Dermis blood vessel endothelial cell (primary cell): ENCODE measurements at places on chromosomes 16 and 17. TPM values are rescaled to one million over a fixed set of nuclear protein-coding genes. Genes with fewer than 3 reads are reported as not detected.

The CACNG4 gene
- total RNA-seq, result not detected in 2 replicates

The ZFP1 gene
- total RNA-seq, result 15.5 and 17.8 TPM in 2 replicates

The COG1 gene
- 18.0 and 22.2 TPM in 2 replicates for total RNA-seq

The ATAD5 gene
- total RNA-seq, result 3.2 and 6.6 TPM in 2 replicates

The RPL38 gene
- 625 and 929 TPM in 2 replicates for total RNA-seq

The MYL4 gene
- total RNA-seq, result 0.60 and 1.5 TPM in 2 replicates

The PER1 gene
- 7.7 and 18.7 TPM in 2 replicates for total RNA-seq

The CIAPIN1 gene
- 70.5 and 92.1 TPM in 2 replicates for total RNA-seq

The CLEC18B gene
- total RNA-seq, result not detected in 2 replicates

The KRTAP3-2 gene
- not detected in 2 replicates for total RNA-seq

The HOXB3 gene
- 9.5 and 11.9 TPM in 2 replicates for total RNA-seq

- no peak for DNase-seq
Observed at GRCh38 chr17:33163533-33164168, 129.4 kb downstream of the ASIC2 start.

GRCh38 chr17:47670064-47670463 lies 20.3 kb downstream of the KPNB1 start:
- no peak for DNase-seq

GRCh38 chr16:1495211-1495888 lies 2.2 kb downstream of the TELO2 start:
- DNase-seq, result no peak

DNA sequence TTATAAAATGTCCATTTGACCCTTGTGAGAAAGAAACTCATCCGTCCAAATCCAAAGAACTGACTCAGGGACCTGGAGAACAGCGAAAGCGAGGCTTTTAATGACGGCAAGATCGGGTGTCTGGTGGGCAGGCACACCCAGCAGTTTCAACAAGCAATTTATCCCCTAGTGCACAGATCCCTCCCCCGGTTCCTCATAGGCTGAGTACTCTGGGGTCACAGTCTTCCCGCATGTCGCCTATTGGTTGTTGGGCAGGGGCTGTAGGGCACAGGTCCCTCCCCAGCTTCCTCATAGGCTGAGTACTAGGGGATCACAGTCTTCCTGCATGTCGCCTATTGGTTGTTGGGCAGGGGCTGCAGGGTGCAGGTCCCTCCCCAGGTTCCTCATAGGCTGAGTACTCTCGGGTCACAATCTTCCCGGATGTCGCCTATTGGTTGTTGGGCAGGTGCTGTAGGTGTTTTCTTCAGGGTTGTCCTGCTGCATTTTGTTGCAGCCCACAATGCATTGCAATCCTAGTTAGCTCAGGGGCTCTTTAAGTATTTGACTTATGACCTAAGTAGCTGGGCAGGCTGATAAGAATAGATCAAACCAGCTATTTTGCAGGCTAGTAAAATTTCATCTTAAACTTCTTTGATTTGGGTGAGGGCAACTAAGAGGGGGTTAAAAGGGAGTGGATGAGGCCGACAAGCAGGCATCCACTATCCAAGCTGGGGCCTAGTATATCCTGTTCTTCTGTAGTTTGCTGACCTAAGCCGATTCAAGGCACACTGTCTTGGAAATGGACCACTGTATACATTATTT lies 3.6 kb upstream of the UTS2R start:
- no peak for DNase-seq

DNA sequence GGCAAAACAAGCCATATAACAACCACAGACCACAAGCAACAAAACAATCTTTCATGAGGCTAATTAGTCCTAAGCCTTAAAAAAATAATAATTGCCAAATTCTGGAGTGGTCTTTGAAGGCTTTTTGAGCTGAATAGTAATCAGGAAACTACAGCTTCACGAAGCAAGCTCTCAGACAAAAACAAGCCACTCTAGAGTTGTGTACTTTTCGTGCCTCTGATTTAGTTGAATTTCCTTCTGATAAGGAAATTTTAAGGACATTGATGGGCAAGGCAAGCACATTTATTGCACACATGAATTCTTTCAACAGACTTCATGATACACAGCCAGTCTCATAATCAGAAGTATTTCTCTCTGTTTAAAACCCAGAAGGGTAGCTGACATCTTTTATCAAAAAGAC lies 130.8 kb upstream of the IRX3 start:
- no peak for DNase-seq

- peak; percentile 35 for DNase-seq
Observed at GRCh38 chr17:38815576-38816193, 9.4 kb downstream of the CWC25 start.

GRCh38 chr16:78431004-78431670 lies 331.7 kb downstream of the WWOX start:
- no peak for DNase-seq

DNA sequence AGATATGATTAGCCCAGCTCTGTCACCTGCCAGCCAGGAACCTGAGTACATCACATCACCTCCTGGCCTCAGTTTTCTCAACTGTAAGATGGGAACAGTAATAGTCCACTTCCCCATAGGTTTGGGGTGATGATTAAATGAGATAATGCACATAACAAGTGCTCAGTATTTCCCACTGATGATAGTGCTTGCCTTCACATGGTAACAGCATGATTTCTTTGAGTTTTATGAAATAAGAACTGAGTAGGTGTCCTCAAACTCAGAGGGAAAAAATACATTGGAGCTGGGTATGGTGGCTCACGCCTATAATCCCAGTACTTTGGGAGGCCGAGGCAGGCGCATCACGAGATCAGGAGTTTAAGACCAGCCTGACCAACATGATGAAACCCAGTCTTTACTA lies 30.1 kb upstream of the SNN start:
- no peak for DNase-seq

DNA sequence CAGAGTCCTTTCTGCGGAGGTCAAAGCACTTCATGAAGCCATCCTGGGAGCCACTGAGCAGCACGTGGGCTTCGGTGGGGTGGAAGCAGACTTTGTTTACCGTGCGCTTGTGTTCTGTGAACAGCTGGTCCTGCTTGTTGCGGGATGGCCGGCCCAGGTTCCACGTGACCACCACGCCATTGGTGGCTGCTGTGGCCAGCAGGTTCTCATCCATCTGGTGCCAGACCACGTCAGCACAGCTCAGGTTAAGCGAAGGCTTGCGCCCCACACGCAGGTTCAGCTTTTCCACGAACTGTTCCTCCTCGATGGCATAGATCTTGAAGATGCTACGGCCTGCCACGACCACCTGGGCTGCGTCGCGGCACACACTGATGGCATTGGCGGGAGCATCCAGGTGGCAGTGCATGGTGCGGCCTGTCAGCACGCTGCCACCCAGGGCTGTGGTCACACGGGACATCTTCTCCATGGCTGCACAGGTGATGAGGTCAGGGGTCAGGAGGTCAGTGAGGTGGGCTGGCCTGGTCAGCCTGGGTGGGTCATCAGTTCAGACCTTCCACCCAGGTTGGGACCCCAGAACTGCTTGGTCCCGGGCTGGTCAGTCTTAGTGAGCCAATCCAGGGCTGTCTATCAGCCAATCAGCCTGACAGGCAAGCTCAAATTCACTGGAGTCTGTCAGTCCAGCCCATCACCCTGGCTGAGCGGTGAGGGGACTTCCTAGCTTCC lies 862 bp downstream of the WDR24 start:
- DNase-seq, result no peak

DNA sequence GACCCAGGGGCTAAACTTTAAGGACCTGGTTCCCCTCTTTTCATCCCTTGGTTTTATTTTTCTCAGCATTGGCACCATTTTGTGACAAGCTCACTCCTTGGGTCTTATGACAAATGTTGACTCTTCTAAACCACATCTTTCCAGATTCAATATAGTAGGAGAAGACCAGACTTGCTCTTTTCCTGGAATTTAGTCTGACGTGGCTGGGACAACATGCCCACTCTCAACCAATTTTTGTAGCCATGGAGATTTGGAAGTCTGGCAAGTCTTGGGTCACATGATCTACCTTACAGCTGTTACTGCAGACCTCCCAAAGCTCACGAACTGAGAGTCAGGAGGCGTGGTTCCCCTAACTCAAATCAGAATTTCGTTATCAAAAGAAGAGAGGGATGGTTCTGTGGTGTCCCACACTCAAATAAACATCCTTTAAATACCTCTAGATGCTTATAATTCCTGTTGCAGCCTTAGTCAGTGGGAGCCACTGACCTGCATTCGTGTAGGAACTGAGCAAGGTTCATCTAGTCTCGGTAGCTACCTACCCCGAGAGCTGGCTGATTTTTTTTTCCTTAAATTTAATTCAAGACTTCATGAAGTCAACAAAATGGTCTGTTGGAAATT lies 683.5 kb downstream of the MAF start:
- no peak for DNase-seq

- no peak for DNase-seq
Observed at GRCh38 chr17:74218436-74218835, 5.1 kb downstream of the TTYH2 start.

DNA sequence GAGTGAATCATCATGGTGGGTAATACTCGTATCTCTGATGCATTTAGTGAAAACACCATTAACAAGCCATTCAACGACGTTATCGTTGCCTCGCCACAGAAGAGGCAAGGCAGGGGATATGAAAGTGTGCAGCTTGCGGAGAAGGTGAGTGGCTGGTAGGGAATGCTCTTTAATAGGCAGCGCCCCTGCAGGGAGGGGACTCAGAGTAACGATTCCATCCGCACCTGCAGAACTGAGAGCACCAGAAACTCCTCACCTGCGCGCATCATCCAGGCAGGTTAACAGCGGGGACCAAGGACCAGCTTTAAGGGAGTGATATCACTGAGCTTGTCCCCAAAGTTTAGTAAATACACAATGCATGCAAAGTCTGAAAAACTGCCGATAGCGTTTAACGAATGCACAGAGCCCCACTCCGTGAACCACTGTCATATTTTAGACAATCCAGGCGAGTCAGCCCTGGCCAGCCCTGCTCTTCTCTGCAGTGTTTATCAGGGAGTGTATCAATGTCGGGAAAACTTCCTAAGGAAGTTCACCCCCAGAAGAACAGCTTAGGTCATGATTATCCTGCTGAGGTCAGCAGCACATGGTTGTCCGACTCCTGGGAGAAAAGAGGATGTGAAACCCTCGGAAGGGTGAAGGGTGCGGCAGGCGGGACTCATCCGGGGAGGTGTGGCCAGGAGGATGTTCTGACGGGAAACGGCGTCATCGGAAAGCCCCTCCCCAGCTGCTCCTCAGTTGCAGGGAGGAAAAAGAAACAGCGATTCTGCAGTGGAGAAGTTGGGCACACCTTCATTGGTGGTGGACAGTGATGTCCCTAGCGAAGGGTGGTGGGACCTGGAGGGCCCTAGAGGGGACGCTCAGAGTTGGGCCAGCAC lies 68.5 kb upstream of the DNAH17 start:
- DNase-seq, result peak; percentile 41

DNA sequence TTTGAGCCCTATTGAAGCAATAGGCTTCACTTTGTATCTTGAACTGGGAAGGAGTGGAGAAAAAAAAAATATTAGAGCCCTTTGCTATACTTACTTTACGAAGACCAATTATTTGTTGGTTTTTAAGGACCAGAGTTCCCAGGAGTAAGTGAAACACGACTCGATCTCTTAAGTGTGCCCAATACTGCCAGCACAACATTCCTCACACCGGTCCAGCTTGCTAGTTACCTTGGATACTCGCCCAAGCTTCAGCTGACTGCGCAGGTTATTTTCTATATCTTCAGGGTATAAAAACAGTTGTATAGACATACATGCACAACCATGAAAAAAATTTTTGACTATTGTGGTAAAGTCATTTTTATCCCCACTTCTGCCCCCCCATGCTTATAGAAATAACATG lies 72.1 kb downstream of the RPTOR start:
- DNase-seq, result no peak

- no peak for DNase-seq
Observed at GRCh38 chr16:56830669-56831068, 34.3 kb upstream of the SLC12A3 start.

DNA sequence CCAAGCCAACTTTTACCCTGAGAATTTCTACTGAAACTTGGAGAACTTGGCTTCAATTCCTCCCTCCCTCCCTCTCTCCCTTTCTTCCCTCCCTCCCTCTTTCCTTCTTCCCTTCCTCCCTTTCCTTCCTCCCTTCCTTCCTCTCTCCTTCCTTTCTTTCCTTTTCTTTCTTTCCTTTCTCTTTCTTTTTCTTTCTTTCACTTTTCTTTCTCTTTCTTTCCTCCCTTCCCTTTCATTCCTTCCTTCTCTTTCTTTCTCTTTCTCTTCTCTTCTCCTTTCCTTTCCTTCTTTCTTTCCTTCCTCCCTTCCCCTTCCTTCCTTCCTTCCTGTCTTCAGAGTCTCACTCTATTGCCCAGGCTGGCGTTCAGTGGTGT lies 268.1 kb upstream of the SDK2 start:
- no peak for DNase-seq

- DNase-seq, result no peak
Observed at GRCh38 chr16:1100084-1100800, 4.2 kb upstream of the C1QTNF8 start.
